Stimulated activated CD8-positive, alpha-beta memory T cell treated with anti-CD3 and anti-CD28 coated beads, Interleukin-4, amount 100 ng/mL, for 48 hours (primary cell): ENCODE measurements at places on chromosomes 12 and 14.

GRCh38 chr14:92945544-92945943, 22.6 kb downstream of the CHGA start:
- no peak for DNase-seq

- no peak for DNase-seq
Measured at GRCh38 chr14:54350203-54350602, 46.6 kb upstream of the CDKN3 start.

DNA sequence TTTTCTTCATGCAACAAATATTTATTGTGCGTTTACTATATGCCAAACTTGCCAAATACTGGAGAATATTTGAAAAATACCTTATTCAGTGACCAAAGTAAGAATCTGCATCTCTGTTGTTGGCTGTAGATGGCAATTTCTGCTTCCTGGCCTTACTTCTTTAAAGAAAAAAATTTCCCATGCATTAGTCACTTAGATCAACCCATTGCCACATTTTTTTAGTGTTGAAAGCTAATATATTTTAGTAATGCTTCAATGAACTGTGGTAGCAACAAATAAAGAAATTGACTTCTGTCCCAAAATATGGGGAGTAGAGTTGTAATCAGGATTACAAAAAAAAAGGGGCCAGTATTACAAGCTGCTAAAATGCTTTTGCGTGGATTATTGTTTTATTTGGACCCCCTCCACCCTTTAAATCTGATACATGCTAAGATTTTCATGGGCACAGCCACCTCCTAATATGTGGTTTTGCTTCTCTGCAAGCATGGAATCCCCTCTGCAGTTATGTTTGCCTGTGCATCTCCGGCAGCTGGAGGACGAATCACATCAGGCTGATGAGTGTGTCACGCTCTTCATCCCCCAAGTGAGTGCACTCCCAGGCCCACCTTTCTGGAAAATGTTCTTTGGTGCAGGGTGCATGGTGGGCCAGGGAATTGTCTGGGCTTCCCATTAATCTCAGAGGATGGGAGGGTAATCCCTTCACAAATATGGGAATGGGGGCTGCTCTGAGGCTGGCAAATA, 38.1 kb upstream of the PTCSC3 start:
- no peak for DNase-seq

GRCh38 chr12:132055535-132056096, 88.5 kb downstream of the DDX51 start:
- no peak for DNase-seq

- no peak for DNase-seq
Measured at GRCh38 chr12:80230068-80230467, 130.7 kb downstream of the OTOGL start.

GRCh38 chr12:125399489-125399888, 334.3 kb downstream of the AACS start:
- DNase-seq = no peak

DNA sequence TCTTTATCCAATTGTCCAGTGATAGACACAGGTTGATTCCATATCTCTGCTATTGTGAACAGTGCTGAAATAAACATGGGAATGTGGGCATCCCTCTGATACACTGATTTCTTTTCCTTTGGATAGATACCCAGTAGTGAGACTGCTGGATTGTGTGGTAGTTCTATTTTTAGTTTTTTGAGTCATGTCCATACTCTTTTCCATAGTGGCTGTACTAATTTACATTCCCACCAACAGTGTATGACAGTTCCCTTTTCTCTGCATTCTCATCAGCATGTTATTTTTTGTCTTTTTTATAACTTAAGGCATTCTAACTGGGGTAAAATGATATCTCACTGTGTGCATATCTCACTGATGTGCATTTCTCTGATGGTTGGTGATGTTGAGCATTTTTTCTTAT, 24.8 kb upstream of the VASH1 start:
- DNase-seq = no peak
